ENCODE measurements at places on chromosomes 12 and 14.

DNA sequence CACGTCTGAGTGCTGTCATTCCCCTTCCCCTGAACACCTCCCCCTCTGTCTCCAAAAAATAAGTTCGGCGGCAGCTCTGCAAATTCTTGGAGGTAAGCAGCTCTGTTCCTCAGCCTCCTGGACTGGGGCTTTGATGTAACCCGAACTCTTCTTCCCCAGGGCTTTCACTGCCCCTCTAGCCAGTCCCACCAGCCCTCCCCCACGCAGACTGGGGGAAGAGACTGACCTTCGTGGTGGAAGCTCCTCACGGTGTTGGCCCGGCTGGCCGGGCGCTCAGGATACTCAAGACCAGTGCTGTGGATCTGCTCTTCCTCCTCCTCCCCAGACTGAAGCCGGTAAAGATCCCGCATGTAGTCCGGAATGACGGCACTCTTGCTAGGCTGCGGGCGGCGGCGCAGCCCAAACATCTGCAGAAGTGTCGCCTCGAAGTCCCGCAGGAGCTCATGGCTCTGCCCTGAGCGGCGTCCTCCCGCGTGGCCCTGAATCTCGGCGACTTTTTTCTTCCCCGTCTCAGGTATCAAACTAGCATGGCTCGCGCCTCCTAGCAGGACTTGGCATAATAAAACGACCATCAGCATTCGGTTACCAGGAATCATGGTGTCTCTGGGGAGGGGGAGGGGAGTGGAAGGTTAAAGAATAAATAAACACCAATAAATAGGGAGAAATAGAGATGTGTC, 4.9 kb downstream of the BMP4 start:
- no peak for DNase-seq

DNA sequence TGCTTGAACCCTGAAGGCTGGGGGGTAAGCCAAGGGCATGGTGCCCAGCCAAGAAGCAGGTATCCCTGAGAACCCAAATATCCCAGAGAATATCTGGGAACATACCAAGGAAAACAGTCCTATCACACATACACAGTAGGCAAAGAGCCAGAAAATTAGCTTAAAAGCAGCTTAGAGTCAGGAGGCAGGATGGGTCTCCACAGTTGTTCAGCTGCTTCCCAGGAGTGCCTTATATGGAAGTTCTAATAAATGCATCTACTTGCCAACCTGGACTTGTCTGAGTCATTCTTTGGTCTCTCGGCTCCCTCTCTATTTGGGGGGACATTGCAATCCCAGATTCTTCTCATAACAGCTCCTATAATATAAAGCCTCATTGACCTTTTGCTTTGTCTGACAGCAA, 9.0 kb upstream of the GPR135 start:
- peak; percentile 76 for DNase-seq

GRCh38 chr14:74488786-74489397, 4.2 kb downstream of the NPC2 start:
- DNase-seq, result peak; percentile 72

DNA sequence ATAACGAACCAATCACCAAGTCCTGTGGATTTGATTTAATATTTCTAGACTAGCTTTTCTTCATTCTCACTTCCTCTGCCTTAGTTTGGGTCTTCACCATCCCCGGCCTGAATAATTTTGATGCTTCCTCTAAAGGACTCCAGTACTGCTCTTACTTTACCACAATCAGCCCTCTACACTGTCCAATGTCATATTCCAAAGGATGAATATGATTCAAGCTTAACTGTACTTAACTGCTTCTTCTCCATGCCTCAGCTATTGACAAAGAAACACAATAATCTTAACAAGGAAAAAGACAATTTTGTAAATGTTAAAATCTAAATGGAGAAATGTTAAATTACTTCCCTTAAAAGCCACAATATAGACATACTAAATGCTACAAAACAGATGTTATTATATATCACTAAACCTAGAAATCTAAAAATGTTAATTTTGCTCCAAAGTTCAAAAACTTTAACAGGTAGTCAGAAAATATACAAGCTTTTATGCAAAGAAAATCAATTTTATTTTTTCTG, 70.2 kb downstream of the STXBP6 start:
- no peak for DNase-seq

DNA sequence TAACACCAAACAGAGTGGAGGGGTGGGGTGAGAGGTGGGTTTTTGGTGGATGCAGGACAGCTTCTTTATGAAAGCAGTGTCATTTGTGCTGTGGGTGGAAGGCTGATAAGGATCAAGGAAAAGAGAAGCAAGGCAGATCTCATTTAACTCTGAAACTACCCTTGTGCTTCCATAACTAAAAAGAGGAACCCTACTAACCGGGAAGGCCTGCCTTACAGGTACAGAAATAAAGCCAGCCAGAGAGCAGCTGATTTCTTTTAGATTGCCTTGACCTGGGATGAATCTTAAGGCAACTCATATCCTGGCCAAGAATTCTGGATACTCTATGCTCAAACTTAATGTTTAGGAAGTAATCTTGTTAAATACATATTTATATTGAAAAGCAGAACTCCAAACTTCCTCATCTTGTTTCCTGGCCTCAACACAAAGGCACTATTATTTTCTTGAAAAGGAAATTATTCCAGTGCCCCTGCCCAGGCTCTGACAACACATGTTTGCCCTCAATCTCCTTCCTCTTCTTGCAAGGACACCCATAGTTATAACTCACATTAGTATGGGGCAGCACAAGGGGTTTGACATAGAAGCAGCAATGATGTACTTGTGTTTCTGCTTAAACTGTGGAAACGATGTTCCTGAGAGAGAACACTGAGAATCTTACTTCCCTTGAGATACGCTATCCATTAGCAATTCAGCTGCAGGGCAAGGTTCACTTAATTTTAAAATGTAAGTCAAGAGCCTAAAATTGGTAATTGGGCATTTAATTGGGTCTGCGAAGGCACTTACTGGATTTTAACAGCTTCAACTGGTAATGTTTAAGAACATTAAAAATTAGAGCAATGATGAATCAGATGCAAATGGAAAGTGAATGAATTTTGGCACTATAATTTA, 173.7 kb downstream of the STXBP6 start:
- DNase-seq, result no peak

GRCh38 chr12:80099259-80099658, at the start of gene OTOGL:
TSS of gene OTOGL (plus strand) at chr12:80099537. CDS start at chr12:80209432, 109,895 bp downstream.
- no peak for DNase-seq

All from fibroblast of pulmonary artery (primary cell).